ENCODE measurements at places on chromosomes 16 and 17. TPM values are rescaled to one million over a fixed set of nuclear protein-coding genes. Genes with fewer than 3 reads are reported as not detected.

DNA sequence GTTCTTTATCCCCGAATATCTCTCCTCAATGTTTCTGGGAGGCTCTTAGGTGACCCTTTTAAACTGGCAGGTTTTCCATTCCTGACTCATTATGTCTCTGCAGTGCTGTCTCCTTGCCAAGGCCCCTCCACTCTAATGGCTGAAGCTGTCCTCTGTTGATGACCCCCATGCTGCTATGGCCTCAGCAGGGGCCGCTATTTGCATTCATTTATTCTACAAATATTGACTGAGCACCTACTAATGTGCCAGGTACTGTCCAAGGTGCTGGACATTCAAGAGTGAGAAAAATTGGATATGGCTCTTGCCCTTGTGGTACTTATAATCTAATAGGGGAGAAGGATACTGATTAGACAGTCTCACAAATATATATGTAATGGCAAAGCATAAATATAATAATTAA, 55.4 kb downstream of the GP2 start:
- DNase-seq = no peak

GRCh38 chr16:30875871-30876801, 17.7 kb downstream of the BCL7C start:
- DNase-seq = peak; percentile 48

DNA sequence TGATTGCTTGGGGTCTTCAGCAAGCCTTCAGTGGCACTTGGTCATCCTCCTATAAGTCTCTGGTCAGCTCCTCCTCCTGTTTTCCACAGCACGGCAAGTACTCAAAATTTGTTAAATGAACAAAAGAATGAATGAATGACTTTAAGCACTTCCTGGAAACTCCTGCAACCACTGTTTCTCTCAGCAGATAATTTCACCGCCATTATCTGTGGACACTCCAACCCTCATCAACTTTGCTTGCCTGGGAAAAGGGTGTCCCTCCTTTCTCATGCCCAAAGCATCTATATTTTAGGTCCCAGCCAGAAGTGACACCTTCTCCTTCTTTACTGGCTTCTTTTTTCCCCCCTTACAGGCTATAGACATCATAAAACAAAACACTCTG, 4.4 kb downstream of the PROCA1 start:
- no peak for DNase-seq

- peak; percentile 53 for DNase-seq
Observed at GRCh38 chr16:80279656-80280055, 261.1 kb upstream of the DYNLRB2 start.

- no peak for DNase-seq
Observed at GRCh38 chr16:50718761-50719400, 23.0 kb upstream of the CYLD start.

DNA sequence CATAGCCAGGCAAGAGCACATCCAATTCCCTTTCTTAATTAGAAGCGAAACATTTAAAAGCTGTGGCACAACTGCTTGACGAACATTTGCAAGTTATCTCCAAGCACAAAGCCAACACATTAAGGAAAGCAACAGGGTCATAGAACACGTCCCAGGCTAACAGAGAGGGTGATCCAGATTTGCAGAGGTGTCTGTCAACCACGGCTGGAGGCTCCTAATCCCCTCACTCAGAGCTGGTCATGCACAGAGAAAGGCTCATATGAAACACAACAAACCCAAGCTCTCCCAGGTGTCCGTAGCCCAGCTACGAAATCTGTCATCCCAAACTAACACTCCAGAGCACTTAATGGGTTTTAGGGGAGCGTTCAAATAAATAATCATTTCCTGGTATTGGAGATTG, 276.1 kb downstream of the SLC39A11 start:
- no peak for DNase-seq

DNA sequence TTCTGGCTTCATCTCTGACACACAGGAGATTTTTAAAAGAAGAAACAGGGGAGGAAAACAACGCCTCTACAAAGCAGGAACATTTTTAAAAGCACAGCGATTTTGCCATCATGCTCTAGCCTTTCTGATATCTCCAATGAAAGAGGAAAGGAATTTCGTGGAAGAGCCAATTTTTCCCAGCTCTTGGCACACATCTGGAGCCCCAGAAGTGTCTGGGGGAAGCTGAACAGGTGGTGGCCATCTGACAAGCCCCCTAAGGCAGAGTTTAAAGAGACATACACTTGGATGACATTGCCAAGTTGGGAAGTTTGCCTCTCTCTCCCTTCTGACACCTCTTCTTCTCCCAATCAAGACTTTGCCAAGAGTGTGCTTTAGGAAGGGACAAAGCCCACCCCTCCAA, 82.1 kb downstream of the CCT6B start:
- peak; percentile 58 for DNase-seq

DNA sequence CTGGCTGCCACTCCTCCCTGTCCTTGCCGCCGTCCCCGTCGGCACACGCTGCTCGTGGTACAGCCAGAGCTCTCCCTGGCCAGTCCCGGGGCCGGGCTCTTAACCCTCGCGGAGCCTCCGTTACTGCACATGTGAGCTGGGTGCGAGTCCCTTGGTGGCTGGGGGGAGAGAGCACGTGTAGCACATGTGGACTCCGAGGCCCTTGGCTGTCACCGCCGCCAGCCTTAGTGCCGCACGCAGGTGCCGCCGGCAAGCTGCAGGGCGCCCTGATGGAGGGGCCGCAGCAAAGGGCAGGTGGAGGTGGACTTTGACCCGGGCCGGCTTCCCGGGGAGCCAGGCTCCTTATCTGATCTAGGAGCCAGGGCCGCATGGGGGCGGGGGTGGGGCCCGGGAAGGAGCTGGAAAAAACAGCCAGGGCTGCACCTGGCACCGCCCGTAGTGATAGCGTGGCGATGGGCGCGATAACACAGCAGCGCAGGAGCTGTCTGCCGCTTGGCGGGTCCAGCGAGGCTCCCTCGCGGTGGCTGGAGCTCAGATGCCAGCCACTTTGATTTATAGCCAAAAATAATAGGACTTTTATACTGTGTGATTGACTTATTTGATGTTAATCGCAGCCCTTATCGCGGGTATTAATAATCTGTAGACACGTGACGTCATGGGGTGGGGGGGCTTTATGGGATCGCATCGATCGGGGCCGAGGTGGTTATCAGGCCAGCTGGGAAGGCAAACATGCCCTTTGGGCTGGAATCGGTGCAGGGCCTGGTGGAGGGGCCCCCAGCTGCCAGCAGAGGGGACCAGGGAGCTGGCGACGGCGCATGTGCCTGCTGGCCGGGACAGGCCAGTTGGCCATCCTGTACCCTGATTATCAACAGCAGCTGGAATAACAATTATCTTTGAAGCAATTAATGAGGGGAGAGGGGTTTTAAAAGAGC, 35.1 kb downstream of the ZFPM1 start:
- no peak for DNase-seq

The NPTX1 gene
- 0.31 TPM for total RNA-seq

DNA sequence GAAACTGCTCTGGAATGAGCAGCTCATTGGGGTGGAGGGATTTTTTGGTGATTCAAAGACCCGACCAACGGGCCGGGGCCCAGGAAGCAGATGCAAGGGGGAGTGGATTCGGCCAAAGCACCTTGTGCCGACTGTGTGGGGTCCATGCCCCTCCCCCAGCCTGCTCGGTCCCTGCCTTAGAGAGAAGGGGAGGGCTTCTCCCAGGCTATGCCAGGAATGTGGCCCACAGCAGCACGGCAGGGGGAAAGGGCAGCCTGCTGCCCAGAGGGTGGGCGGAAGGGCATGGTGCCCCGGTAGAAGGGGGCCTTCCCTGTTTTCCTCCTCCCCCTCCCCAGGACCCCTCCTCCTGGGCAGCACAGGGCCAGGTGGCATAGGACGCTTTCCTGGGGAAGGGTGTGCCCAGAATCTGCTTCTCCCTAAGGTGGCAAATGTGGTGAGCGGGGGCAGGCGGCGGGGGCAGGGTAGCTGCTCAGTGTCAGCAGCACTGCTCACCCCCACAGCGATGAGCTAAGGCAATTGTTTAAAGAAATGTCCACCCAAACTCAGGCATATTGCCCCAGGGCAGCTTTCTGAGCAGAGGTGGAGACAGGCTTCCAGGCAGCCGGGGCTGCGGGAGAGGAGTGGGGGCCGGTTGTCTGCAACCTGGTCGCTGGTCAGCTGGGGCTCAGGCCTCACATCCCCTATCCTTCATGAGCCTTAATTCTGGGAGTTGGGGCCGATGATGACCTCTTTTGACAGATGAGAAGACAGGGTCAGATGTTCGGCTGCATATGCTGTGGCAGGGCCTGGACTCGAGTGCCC, 33.9 kb upstream of the MLKL start:
- no peak for DNase-seq

GRCh38 chr17:63961355-63962212, 11.1 kb downstream of the SCN4A start:
- peak; percentile 72 for DNase-seq

DNA sequence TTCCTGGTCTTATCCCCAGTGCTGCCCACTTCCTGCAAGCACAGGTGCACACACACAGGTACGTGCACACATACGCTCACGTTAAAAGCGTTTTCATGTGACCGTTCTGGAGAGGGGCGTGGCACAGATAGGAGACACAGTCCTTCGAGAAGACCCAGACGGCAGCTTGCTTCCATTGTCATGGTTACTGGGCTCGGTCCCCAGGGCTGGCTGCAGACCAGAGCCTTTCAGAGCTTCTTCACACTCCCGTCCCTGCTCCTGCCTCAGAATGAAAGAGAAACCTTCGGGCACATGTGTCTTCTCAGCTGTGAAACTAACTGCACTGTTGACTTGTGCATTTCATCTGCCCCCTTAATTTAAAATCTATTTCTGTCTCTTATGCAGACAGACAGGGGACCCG, 154.2 kb downstream of the PITPNC1 start:
- DNase-seq = peak; percentile 47

DNA sequence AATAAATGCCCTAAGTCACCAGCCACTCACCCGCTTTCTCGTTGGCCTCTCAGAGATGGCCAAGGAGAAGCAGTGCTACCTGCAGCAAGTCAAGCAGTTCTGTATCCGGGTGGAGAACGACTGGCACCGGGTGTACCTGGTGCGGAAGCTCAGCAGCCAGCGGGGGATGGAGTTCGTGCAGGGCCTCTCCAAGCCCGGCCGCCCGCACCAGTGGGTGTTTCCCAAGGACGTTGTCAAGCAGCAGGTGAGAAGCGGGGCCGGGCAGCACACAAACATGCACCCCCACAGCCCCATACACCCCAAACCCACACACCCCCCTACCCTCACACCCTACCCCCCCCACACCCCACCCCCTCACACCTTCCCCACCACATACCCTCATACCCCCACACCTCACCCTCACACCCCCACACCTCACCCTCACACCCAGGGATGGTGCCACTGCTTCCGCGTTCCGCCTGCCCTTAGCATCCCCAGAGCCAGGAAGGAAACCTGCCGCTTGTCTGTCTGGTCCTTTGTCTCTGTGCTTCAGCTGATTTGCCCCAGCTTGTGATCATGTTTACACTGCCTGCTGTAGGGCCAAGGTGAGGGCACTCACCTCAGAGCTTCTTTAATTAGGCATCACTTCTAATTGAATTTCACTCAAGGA, 41.9 kb upstream of the ENDOV start:
- no peak for DNase-seq

The ACE gene
- total RNA-seq = 9.6 TPM

GRCh38 chr17:14359163-14360020, 58.5 kb downstream of the HS3ST3B1 start:
- no peak for DNase-seq

The CCL16 gene
- total RNA-seq = not detected

DNA sequence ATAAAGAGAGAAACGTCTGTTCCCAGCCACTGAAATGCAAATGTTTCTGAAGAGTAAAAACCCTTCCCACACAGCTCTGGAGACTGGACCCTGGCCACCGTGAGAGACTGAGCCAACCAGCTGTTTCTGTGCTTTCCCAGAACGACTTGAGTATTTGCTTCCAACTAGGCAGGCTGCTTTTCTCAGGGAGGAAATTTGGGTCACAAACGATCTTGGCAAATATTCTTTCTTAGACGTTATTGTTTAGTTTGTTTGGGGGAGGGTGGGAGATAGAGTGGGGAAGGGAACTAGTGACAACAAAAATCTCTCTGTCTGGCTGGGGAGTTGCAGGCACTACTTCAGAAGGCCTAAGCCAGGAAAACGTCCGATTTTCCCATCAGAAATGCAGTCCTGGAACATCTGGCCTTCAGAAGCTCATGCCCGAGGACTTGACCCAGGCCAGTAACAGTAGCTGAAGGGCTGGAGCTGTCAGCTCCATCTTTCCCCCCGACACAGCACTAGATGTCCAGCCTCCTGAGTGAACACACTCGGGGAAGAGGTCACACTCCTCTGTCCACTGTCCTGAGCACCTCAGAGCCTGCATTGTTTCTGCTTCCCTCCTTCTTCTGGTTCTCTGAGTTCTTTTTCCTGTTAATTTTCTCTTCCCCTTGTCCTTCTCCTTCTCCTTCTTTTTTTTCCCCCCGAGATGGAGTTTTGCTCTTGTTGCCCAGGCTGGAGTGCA, 4.0 kb downstream of the CCDC92B start:
- DNase-seq = peak; percentile 88

GRCh38 chr16:48820379-48820778, 210.4 kb upstream of the N4BP1 start:
- DNase-seq = no peak

DNA sequence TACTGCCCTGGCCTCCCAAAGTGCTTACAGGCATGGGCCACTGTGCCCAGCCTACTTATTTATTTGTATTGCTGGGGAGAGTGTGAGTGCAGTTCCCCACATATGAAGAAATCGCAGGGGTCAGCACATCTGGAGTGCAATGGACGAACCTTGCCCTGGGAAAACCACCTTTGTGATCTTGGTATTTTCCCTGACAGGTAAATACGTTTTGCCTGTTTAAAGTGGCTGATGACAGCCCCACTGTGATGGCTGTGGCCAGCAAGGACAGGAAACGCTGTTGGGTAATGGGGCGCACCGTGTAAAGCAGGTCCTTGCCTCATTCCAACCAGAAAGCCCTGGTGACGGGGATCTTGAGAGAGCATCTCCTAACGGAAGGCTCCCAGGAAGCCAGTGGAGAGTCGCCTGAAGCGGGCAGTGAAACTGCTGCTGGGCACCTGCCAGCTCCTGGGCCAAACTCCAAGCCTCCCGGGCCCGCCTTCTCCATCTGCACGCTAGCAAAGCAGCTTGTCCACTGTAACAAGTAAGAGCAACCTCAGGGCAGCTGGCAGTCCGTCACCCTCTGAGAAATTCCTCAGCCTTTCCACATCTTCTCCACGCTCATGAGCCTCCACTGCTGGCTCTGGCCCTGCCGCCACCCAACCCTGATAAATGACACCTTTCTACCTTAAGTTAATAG, 17.5 kb downstream of the EMC8 start:
- DNase-seq = peak; percentile 55

The KRT15 gene
- total RNA-seq = 633 TPM

DNA sequence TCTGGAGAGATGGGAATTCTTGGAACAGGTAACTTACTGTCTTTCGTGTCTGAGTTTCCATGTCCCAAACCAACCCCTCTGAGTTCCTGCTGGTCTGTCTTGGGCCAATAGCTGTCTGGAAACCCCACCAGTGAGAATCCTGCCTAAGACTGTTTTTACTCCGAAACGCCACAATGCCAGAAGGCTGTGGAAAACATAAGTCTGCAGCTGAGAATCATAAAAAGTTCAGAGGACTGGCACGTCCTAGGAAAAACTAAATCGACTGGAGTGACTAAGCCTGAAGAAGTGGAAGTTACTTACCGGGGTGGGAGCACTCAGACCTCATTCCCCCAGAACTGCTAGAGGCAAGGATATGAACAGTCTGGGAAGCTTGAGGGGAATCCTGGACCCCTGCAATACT, 13.3 kb downstream of the LRRC75A start:
- DNase-seq = no peak
